ENCODE measurements at places on chromosomes 1 and 21.

DNA sequence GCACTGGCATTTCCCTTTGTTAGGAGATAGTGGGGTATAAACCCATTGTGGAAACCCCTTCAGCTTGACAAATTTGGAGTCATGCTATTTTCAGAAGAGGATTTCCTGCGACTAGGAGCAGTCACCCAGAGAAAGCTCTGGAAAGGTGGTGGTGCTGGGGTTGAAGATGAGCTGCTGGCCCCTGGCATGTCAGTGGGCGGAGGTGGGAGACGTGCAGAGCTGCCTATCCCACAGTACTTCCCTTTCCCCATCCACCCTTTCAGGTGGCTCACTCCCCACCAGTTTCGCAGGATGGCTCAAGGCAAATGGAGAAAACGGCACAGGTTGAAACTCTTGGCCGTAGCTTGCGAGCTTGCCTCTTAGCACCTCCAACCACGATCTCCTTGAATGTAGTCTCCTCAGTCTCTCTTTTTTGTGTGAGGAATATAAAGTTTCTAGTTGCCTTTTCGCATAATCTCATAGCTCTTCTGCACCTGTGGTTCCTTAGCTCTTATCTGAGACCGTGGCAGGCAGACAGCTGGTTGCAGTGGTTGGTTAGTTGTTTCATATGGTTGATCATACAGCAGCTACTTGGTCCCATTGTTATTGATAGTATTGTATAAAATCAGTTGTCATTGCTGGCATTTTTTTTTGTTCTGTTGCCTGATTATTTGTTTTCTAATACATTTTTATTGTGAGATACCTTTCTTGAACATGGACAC is 48.2 kb downstream of the ADARB1 start:
- H3K4me3 ChIP-seq: no peak overlapping the region
- H3K27ac ChIP-seq: no peak overlapping the region
- H3K4me1 ChIP-seq: peaks cover 3% of the 10 kb centered on the region
- no peak for DNase-seq
- no peaks in the 10 kb centered on the region for H3K36me3 ChIP-seq
- H3K27me3 ChIP-seq: no peaks in the 10 kb centered on the region

DNA sequence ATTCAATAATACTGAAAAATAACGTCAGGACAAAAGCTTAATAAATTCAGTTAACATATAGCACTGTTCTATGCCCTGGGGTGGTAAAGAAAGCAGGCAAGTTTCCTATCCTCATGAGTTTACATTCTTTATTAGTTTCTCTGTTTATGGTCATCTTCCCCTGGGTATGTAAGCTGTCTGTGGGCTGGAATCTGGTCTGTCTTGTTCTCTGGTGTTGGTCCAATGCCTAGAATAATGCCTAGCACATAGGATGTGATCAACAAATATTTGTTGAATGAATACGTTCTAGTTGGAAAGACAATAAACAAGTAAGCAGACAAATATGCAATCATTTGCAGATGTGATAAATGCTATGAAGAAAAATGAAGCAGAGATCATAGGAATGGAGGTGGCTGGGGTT is 7.2 kb upstream of the IGSF3 start:
- no peak overlapping the region for H3K27ac ChIP-seq
- no peak overlapping the region for H3K4me3 ChIP-seq
- H3K27me3 ChIP-seq: no peaks in the 10 kb centered on the region
- H3K36me3 ChIP-seq: no peaks in the 10 kb centered on the region

GRCh38 chr1:230964896-230965295 is 13.8 kb downstream of the TTC13 start:
- no peak overlapping the region for H3K27ac ChIP-seq
- H3K4me3 ChIP-seq: no peak overlapping the region
- no peaks in the 10 kb centered on the region for H3K36me3 ChIP-seq
- DNase-seq: no peak
- no peaks in the 10 kb centered on the region for H3K27me3 ChIP-seq

GRCh38 chr1:42423681-42424080 is 32.1 kb downstream of the ZMYND12 start:
- H3K4me1 ChIP-seq: peaks cover 7% of the 10 kb centered on the region
- DNase-seq: no peak
- H3K27me3 ChIP-seq: no peaks in the 10 kb centered on the region
- no peaks in the 10 kb centered on the region for H3K36me3 ChIP-seq
- no peak overlapping the region for H3K27ac ChIP-seq

DNA sequence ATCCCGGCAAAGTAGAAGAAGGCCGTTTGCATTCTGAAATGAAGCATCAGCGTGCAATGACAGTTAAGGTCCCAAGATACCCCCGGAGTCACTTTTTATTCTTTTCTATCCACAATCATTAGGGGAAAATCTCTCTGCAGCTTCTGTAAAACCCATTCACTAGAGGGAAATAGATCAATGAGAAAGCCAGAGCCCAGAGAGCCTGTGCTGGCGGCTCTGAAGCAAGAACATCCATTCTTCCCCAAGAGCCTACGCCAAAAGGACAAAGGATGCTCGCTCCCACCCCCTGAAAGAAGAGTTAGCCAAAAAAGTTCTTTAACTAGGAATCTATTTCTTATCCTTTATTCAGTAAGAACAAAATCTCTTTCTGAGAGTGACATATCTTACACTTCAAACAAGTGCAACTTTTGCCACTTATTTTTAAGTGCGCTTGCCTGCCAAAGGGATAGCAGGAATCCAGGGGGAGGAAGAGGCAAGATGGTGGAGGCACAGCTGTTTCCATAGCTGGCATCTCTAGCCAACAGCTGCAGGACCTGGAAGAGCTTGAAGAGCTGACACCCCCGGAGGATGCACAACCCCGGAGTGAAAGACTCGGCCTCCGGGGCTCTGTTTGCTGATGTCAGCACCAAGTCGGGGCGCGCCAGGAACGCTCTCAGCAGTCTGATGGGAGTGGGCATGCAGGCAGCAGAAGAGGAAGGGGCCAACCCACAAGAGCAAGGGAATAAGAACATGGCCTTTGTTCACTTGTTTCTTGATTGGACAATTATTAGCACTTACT is 68.7 kb downstream of the KCNN3 start:
- H3K36me3 ChIP-seq: no peaks in the 10 kb centered on the region
- DNase-seq: no peak
- H3K27me3 ChIP-seq: no peaks in the 10 kb centered on the region
- H3K4me3 ChIP-seq: no peak overlapping the region
